RPMI8226 (cell line): ENCODE measurements at places on chromosomes 12 and 14.
A peak's percentile ranks its signal among the peaks of the same experiment; 100 is the strongest.

GRCh38 chr12:109612975-109613502 lies 39.4 kb downstream of the MVK start:
- peak; percentile 61 for DNase-seq

DNA sequence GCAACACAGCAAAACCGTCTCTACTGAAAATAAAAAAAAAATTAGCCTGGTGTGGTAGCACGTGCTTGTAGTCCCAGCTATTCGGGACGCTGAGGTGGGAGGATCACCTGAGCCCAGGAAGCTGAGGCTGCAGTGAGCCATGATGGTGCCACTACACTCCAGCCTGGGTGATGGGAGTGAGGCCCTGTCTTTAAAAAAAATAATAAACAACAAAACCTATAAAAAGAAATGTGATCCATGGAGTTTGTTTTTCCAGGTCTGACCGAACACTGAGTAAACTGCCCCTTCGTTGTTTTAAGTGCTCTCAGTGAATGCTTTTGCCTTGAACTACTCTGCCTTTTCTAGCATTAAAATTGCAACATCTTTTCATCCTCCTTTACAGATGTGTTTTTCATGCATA lies 76.8 kb downstream of the TESC start:
- DNase-seq, result no peak

DNA sequence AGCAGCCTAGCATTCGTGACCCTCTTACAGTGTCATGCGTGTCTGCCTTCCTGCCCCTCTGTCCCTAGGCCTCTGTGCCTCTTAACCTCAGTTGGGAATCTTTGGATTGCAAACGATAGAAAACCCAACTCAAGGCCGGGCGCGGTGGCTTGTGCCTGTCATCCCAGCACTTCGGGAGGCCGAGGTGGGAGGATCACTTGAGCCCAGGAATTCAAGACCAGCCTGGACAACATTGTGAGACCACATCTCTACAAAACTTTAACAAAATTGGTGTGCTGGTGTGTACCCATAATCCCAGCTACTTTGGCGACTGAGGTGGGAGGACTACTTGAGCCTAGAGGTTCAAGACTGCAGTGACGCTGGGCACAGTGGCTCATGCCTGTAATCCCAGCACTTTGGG lies 36.7 kb downstream of the TMEM120B start:
- no peak for DNase-seq

GRCh38 chr12:130881046-130881445 lies 9.2 kb downstream of the RAN start:
- no peak for DNase-seq

- DNase-seq, result no peak
Observed at GRCh38 chr14:29893989-29894388, 33.7 kb downstream of the PRKD1 start.

- no peak for DNase-seq
Observed at GRCh38 chr14:100842799-100843198, 16.9 kb downstream of the MEG3 start.

DNA sequence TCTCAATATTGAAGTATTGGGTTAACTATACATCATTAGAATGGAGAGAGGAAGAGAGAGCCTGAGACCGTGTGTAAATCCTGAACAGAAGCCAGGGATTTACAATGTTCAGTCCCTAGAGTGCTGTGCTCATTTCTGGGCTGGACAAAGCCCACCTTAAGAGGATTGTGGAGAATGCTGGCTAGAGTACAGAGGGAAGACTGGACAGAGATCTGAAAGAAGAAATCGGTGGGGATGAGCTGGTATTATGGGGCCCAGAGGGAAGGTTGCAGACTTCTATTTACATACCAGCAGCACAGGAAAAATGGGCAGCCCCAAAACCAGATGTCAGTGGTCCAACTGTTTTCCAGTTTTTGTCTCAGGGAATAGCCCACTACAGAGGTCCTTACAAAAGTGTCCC lies 42.3 kb downstream of the RTN1 start:
- no peak for DNase-seq
